ENCODE measurements at places on chromosomes 6 and 20.

- peak overlapping the region; percentile 86 for H3K4me3 ChIP-seq
- H3K27ac ChIP-seq: peak overlapping the region; percentile 99
- H3K36me3 ChIP-seq: peaks cover 39% of the 10 kb centered on the region
- DNase-seq: peak; percentile 89
- no peaks in the 10 kb centered on the region for H3K27me3 ChIP-seq
- H3K4me1 ChIP-seq: no peaks in the 10 kb centered on the region
Measured at GRCh38 chr6:33578588-33579011, 1.5 kb downstream of the BAK1 start.

DNA sequence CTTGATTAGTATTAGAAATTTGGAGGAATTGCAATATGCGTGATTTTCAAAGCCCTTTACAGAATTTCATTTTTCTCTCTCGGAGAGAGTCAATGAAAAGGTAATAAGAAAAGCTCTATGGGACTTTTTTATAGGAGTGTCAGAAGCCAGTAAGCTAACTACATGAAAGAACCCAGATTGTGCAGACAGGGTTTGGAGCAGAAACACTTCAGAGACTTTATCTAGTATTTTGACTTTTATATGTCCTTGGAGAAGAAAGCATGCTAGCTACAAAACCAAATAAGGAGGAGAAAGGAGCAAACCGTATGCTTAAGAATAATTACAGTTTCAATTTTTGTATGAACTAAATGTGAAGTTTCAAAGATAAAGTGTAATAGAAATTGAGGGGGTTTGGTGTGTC is 141.7 kb downstream of the C6orf58 start:
- H3K4me3 ChIP-seq: no peak overlapping the region
- no peak for DNase-seq
- no peaks in the 10 kb centered on the region for H3K4me1 ChIP-seq
- H3K36me3 ChIP-seq: no peaks in the 10 kb centered on the region
- H3K27me3 ChIP-seq: no peaks in the 10 kb centered on the region

DNA sequence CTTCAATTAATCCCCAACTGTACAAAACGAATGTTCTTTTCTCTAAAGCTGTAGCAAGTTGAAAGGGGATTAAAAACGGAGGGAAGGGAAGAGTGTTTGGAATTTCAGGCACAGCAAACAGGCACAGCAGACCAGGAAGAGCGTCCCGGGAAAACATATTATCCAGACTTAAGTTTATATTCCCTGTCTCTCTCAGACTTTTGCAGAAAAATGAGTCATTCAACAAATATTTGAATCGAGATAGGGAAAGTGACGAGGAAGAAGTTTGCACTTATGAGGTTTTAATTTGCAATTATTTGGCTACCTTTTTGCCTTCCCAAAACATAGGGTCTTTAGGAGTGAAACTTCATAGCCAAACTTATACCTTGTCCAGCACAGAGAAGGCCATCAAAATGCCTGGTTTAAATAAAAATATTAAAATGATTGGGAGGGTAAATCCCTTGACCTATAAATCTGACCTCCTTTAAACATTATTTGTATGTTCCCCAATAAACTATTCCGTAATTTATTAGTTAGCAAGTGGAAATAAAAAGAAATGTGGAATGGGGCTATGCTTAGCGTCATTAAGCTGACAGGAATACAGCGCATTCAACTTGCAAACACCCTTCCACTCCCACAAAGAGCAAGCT is 16.0 kb downstream of the HFE start:
- peak overlapping the region; percentile 96 for H3K27ac ChIP-seq
- DNase-seq: peak; percentile 58
- H3K27me3 ChIP-seq: no peaks in the 10 kb centered on the region
- H3K4me3 ChIP-seq: peak overlapping the region; percentile 62
- H3K36me3 ChIP-seq: no peaks in the 10 kb centered on the region
- H3K4me1 ChIP-seq: peaks cover 7% of the 10 kb centered on the region

- H3K4me3 ChIP-seq: no peak overlapping the region
- DNase-seq: no peak
- H3K27me3 ChIP-seq: no peaks in the 10 kb centered on the region
- H3K27ac ChIP-seq: no peak overlapping the region
- H3K36me3 ChIP-seq: peaks cover 6% of the 10 kb centered on the region
Measured at GRCh38 chr6:138310294-138310693, 67.4 kb upstream of the SMIM28 start.

DNA sequence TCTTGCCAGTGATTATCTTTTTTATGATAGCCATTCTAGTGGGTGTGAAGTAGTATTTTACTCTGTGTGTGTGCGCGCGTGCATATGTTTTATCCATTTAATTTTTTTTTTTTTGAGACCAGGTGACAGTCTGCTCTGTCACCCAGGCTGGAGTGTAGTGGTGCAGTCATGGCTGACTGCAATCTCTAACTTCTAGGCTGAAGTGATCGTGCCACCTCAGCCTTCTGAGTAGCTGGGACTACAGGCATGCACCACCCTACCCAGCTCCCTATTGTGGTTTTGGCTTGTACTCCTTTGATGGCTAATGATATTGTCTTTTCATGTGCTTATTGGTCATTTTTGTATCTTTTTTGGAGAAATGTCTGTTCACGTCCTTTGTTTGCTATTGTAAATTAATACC is 33.3 kb downstream of the ITCH start:
- H3K4me1 ChIP-seq: no peaks in the 10 kb centered on the region
- H3K27me3 ChIP-seq: no peaks in the 10 kb centered on the region
- no peak overlapping the region for H3K27ac ChIP-seq

- no peaks in the 10 kb centered on the region for H3K27me3 ChIP-seq
- no peaks in the 10 kb centered on the region for H3K36me3 ChIP-seq
- no peak overlapping the region for H3K27ac ChIP-seq
Measured at GRCh38 chr6:76885861-76886301, 577.4 kb downstream of the HTR1B start.

DNA sequence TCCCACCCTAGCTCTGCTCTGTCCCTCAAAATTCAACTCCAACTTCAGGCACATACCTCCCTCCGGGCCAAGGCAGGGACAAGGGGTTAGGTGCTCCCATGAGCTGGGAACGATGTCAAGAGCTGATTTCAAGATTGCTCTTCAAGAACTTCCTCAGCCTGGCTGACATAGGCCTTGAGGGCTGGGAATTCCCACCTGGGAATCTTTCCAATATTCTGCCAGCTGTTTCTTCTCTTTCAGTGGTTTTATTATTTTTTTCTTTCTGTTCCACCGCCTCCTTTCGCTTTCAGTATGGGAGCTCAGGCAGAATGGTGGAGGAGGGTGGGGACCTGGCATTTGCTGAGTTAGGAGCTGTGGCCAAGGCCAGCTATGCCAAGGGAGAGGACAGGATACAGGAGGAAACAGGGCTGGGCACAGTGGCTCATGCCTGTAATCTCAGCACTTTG is 33.7 kb downstream of the SRSF3 start:
- DNase-seq: peak; percentile 95
- H3K36me3 ChIP-seq: no peaks in the 10 kb centered on the region
- peak overlapping the region; percentile 86 for H3K27ac ChIP-seq
- H3K4me3 ChIP-seq: no peak overlapping the region
- no peaks in the 10 kb centered on the region for H3K27me3 ChIP-seq

- no peaks in the 10 kb centered on the region for H3K4me1 ChIP-seq
- H3K4me3 ChIP-seq: no peak overlapping the region
- no peak for DNase-seq
- H3K36me3 ChIP-seq: no peaks in the 10 kb centered on the region
- H3K27me3 ChIP-seq: no peaks in the 10 kb centered on the region
Measured at GRCh38 chr6:74284284-74284683, 588.3 kb downstream of the CD109 start.

- no peak for DNase-seq
- no peak overlapping the region for H3K27ac ChIP-seq
- H3K4me3 ChIP-seq: no peak overlapping the region
- H3K4me1 ChIP-seq: no peaks in the 10 kb centered on the region
Measured at GRCh38 chr6:168852376-168852884, 401.2 kb downstream of the THBS2 start.

DNA sequence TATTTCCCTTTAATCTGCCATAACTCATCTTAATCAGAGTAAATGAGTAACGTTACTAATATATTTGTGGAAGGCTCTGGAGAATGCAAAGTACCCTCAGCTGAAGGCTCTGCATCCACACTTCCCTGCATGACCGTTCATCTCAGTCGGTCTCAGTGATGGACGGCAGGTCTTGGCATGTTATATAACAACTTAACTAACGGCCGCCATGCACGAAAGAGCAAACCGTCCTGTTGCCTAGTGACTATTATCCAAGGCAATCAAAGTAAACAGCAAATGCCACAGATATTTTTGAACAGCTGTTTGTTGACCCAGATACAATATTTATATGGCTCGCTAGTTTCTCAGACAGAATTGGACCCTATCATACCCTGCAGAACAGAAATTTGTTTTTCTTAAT is 194.9 kb upstream of the SMLR1 start:
- no peak overlapping the region for H3K27ac ChIP-seq
- no peaks in the 10 kb centered on the region for H3K27me3 ChIP-seq
- no peaks in the 10 kb centered on the region for H3K36me3 ChIP-seq
- no peaks in the 10 kb centered on the region for H3K4me1 ChIP-seq
- no peak for DNase-seq
- H3K4me3 ChIP-seq: no peak overlapping the region

- no peak for DNase-seq
- H3K4me1 ChIP-seq: no peaks in the 10 kb centered on the region
- H3K27ac ChIP-seq: no peak overlapping the region
- H3K4me3 ChIP-seq: no peak overlapping the region
Measured at GRCh38 chr6:160767647-160768019, 65.6 kb downstream of the PLG start.

DNA sequence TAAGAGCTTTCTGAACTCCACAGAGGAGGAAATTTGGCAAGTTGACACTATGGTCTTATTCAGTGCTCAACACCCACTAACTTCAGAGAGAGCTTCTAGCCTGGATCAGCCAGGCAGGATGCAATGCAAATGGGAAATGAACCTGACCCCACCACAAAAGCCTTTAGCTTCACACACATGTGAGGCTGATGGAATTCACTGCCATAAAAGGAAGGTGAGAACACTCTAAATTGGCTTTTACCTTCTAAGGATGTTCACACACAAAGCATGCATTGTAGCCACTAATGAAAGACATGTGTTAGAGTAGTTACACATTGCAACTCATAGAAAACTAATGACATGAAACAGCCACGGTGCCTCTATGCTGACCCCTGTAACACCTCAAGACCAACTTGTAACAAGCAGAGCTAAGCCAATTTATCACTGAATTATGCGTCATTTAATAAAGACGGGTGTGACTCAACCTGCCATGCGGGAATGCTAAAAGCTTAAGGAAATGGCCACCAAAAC is 262.1 kb downstream of the HACE1 start:
- no peak overlapping the region for H3K4me3 ChIP-seq
- H3K27me3 ChIP-seq: no peaks in the 10 kb centered on the region
- H3K4me1 ChIP-seq: no peaks in the 10 kb centered on the region
- DNase-seq: no peak
- no peak overlapping the region for H3K27ac ChIP-seq

GRCh38 chr6:57265755-57266221 is 43.7 kb upstream of the RAB23 start:
- H3K4me1 ChIP-seq: no peaks in the 10 kb centered on the region
- no peak overlapping the region for H3K27ac ChIP-seq
- no peak overlapping the region for H3K4me3 ChIP-seq
- H3K27me3 ChIP-seq: no peaks in the 10 kb centered on the region
- no peak for DNase-seq
- H3K36me3 ChIP-seq: no peaks in the 10 kb centered on the region

DNA sequence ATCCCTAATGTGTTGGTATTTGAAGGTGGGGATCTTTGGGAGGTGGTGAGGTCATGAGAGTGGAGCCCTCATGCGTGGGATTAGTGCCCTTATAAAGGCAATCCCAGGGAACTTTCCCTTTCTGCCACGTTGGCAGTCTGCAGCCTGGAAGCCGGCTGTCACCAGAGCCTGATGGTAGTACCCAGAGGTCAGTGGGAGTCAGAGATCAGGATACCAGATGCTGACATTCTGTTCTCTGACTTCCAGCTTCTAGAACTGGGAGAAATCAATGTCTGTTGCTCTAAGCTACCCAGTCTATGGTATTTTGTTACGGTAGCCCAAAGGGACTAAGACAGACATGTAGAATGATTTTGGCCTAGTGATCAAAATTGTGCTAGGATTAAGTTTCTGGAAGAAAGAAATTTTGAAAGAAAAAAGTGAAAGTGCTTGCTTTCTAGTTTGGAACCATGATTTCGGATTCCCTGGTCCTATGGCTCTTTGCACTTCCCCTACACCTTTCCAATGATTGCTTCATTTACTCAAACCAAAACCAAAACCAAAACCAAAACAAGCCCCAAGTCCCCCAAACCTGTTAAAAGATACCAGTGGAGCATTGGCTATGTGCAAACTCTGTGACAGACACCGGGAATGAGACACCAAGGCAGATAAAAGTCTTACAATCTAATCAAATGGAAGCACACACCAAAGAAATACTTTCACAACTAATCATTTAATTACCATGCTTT is 173.7 kb upstream of the ZNF217 start:
- peak overlapping the region; percentile 11 for H3K27ac ChIP-seq
- no peak overlapping the region for H3K4me3 ChIP-seq
- DNase-seq: no peak
- peaks cover 29% of the 10 kb centered on the region for H3K4me1 ChIP-seq

DNA sequence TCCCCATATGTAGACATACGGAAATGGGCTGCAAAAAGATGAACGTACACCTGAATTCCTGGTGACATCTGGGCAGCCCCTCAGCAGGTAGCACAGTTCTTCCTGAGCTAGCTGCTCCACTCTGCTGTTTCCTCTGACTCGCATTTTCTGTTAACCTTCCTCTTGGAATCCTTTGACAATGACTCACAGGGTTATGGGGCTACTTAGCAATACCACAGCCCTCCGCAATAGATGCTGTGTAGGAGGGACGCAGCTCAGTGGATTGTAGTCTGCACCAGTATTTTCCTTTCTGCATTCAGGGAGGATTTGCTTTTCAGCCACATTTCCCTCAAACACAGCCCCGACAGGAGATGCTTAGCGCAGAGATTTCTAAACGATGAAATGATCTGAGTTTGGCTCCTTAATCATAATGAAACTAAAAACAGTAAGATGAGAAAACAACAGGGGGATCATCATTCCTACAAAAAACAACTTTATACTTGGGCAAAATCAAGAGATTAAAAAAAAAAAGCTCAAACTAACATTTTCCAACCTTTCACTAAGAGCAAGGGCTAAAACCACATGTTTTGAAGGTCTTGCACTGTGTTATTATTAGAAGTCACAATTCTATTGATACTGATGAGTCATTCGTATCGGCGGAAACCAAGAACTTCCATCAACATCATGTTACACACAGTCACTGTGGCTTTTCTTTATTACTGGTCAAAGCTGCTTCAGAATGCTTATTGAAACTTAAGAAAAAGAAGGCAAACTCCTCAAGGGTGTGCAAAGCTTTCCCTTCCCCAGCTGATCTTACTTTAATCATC is 12.2 kb downstream of the BACH2 start:
- no peaks in the 10 kb centered on the region for H3K4me1 ChIP-seq
- H3K27me3 ChIP-seq: peaks cover 3% of the 10 kb centered on the region
- no peaks in the 10 kb centered on the region for H3K36me3 ChIP-seq
- peak overlapping the region; percentile 58 for H3K27ac ChIP-seq
